Mucosa of gallbladder (tissue), 1 donor: ENCODE measurements at places on chromosomes 12 and 14. TPM values are rescaled to one million over a fixed set of nuclear protein-coding genes. Genes with fewer than 3 reads are reported as not detected.
A peak's percentile ranks its signal among the peaks of the same experiment; 100 is the strongest.

DNA sequence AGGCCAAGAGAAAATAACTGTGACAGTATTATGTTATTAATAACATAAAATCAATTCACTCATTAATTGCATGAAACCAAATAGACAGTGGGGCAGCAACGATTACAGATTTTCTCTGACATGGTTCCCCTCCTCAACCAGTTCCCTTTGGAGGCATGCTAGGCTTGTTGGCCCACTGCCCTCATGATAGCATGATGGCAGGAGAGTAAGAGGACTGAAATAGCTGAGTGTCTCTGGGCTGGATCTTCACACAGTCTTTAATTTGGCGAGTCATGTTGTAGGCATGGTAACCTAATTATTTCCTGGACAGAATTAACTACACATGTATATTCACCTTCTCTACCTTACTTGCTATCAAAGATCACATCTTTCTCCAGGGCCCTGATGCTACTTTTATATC lies 266.2 kb upstream of the PELI2 start:
- DNase-seq: no peak

DNA sequence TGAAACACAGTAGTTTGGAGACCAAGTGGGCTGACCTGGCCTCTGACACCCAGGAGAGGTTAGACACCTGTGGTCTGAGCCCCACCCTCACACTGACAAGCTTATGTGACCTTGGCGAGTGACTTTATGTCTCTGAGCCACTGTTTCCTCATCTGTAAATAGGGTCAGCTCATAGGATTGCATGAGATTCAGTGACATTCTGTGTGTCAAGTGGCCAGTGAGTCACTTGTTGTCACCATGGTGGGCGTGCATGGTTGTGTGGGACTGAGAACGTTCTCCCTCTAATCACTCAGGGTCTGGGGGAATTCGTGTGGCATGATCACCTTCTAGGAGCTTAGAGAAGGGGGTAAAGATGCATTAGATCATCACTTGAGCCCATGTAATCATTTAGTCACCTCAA lies 146.4 kb downstream of the PHETA1 start:
- DNase-seq: no peak

DNA sequence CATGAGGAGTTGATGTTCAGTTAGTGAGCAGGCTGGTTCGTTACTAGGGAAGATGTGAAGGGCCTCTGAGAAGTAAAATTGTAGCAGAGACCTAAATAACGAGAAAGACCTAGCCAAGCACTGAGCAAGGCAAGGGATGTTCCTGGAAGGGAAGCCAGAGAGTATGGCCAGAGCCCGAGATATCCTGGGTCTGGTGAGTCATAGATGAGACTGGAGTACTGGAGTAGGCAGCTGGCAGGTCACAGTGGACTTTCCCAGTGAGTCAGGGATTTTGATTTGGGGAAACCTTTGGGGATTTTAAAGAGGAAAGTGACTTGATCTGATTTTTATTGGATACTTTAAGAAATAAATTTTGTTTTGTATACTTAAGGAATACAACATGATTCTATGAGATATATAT lies 369.0 kb downstream of the DIO2 start:
- peak; percentile 58 for DNase-seq

DNA sequence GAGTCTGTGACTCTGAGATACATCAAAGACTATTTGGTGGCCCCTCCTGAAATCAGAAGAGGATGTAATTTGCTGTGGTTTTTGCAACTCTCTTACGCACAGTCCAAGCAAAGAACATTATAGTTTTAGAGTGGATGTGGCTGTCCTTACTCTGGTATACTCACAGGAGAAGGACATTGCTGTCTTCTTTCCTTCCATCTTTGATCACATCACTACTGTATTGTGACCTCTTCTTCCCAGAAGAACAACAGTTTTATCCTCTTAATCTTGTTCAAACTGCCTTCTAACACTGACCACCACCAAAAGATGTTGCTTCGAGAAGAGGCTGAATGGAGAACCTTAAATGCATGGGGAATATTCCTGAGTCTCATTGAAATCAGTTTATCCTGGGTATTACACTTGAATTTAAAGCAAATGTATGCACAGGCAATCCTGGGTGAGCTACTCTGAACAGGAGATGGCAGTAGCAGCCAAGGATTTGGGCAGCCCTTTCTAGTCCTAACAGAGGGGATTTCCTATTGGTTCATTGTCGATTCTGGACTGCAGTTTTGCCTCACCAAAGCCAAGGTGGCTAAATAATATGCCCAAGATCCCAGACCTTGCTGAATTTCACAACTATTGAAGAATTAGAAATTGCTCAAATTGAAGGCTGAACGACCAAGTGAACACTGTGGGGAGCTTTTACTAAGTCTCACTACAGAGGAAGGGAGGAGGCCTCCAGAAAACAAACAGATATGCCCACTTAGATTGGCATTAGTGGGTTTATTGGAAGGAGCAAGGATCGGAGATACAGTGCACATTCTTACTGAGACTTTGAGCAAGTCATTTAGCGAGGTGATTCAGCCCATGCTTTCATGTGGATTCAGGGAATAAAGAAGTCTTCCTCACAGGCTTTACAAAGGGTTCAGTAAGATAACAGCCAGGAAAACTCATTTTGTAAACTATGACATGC lies 282.8 kb downstream of the PAWR start:
- peak; percentile 63 for DNase-seq

GRCh38 chr12:122646517-122647217 lies 56.5 kb downstream of the HCAR2 start:
- no peak for DNase-seq

- DNase-seq: no peak
Observed at GRCh38 chr12:8709124-8709830, 11.5 kb downstream of the RIMKLB start.

- no peak for DNase-seq
Observed at GRCh38 chr14:53646925-53647324, 309.7 kb downstream of the BMP4 start.

DNA sequence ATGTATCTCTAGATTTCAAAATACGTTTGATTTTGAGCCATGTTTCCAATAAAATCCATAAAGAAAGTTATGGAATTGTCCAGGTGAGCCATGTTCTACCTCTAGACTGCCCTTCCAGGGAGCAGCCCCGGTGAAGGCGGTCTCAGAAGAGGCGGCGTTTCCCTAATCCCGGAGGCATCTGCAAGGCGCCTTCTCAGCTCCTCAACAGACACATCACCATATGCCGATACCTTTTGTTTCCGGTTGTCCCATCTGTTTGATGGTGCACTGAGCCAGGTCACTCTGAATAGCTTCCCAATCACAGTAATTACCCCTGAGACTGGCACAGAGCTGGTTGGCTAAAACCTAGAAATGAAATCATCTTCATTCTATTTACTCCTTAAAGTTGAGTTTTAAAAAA lies 305.5 kb upstream of the FKBP4 start:
- DNase-seq: no peak

GRCh38 chr12:84502180-84502860 lies 410.3 kb downstream of the SLC6A15 start:
- DNase-seq: no peak

DNA sequence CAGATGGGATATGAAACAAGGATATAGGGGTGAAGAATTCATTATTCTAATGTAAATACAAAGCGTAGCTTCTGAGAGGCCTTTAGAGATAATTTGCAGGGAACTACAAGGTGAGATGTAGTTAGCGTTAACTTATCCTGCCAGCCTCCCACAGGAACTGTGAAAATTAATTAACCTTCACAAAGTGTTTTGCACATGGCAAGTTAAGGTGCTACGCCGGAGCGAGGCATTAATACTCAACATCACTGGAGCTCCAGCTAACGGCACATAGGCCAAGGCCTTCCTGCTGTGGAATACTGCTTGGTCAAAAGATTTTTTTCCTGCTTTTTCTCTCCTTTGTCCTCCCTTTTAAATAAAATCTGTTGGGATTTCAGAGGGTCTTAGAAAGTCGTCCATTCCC lies 86.5 kb downstream of the CRACR2A start:
- no peak for DNase-seq

DNA sequence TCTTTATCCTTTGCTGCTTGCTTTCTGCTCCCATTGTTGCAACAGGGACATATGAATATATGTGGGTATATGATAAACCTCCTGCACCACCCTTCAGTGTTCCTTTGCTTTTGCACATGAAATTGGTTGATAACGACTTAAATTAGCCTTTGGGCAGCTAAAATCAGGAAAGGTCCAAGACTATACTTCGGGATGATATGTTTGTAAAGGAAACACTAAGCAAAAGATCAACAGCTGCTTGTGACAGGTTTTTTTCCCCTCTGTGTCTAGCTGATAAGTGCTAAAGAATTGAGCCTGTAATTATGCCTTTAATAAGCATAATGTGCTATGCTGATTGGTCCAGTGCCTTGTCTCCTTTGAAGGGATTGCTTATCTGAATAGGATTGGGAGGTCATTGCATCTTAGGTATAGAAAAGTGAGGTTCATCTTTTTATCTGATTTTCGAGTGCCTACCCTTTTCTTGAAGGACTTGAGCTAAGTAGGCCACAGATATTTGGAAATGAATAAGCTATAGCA lies 59.4 kb downstream of the PPHLN1 start:
- DNase-seq: no peak

- no peak for DNase-seq
Observed at GRCh38 chr12:3020850-3021435, 56.2 kb upstream of the TSPAN9 start.

- no peak for DNase-seq
Observed at GRCh38 chr12:110193196-110193595, 69.0 kb downstream of the IFT81 start.

GRCh38 chr14:51428981-51429380 lies 188.9 kb downstream of the TMX1 start:
- DNase-seq: no peak

GRCh38 chr12:119245904-119246494 lies 67.3 kb downstream of the HSPB8 start:
- DNase-seq: no peak

GRCh38 chr12:93947486-93947885 lies 200.9 kb upstream of the PLXNC1 start:
- no peak for DNase-seq

- no peak for DNase-seq
Observed at GRCh38 chr14:95380350-95381042, 60.8 kb upstream of the CLMN start.

- DNase-seq: no peak
Observed at GRCh38 chr14:105855893-105856675, 329.7 kb downstream of the TMEM121 start.

- DNase-seq: no peak
Observed at GRCh38 chr14:29821242-29821641, 106.4 kb downstream of the PRKD1 start.

- no peak for DNase-seq
Observed at GRCh38 chr12:114011711-114012110, 45.6 kb upstream of the RBM19 start.

- DNase-seq: peak; percentile 76
Observed at GRCh38 chr14:100131181-100131580, 28.3 kb downstream of the DEGS2 start.

GRCh38 chr12:101608301-101609133 lies 13.7 kb downstream of the MYBPC1 start:
- peak; percentile 77 for DNase-seq

- DNase-seq: peak; percentile 83
Observed at GRCh38 chr14:106844608-106845285, 1318.4 kb downstream of the TMEM121 start.

DNA sequence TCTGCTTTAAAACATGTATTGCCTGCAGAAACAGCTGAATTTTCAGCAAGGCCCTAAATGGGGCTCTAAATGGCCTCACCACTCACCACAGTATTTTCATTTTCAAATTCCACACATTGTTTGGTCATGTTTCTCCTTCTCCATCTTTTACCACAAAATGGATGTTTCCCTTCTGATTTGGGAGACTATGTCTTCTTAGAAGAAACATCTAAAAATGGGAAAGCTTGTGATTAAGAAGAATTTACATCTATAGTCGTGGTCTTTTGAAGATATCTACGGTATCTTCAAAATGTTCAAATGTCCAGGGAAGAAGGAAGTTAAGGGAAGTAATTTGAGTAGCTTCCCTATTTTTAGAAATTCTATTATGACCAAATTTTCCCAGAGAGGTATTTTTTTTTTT lies 20.7 kb upstream of the TUBA1C start:
- DNase-seq: no peak

DNA sequence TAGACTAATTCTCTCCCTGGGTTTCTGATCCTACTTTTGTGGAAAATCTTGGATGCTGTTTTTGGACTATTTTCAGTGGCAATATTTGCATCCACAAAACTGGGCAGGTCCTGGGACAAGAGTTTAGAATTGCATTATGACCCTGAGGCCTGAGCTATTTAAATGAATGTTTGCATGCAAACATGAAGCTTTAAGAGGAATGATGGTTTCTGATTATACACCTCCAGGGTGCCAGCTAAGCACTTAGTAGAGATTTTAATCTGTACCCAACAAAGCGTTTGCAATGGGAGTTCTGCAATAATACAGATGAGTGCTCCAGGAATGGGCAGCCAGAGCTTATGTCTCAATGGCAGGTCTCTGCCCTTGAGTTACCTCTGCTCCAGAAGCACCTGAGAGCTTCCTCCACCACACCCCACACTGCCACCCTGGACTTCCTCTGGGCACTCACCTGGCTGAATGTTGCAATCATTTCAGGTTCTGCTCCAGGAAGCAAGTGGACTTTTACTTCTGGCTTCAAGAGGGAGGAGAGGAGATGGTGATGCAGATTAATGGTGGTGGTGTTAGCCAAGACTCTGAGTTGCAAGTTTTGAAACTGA lies 6.0 kb upstream of the SPTLC2 start:
- peak; percentile 77 for DNase-seq

DNA sequence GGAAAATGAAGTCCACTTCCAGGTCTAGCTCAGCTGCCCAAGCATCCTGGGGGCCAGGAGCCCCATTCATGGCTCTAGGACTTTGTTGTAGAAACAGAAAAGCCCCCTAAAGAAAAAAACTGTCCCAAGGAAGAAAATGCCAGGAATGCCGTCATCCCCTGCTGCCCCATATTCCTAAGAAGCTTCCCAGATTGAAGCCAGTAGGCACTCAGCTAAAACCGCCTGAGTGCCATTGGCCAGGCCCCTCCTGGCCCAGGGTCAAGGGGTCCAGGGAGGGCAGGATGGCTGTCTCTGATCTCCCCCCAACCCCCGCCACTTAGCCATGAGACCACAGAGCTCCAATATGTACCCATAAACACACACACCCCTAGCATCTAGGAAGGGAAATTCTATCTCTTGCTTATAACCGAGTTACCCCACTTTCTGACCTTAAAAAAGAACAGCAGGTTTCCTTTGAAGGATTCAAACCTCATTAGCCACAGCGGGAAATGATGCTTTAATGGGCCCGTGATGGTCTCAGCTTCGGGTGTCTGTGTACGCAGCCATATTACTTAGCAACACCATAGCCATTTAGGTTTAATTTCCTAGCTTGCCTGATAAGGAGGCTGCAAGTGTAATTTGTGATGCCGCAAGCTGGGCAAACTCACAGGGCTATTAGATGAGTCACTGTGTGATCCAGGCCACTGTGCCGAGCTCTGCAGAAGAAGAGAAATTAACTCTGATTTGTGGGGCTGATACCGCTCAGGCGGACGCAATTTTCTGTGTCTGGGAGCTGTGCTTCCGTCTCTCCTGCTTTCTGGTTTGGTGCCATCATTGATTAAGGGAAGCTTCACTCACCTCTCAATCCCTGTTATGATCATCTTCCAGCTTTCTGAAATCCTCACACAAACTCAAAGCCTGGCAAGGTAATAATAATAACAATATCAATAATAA lies 84.2 kb downstream of the GCH1 start:
- DNase-seq: no peak

- no peak for DNase-seq
Observed at GRCh38 chr12:54373649-54374561, 9.6 kb upstream of the GPR84 start.

Gene PTPRQ
- 1.3 TPM for total RNA-seq

Gene ABCD2
- 0.63 TPM for total RNA-seq

Gene MON2
- 51.1 TPM for total RNA-seq

Gene BCAT1
- 18.3 TPM for total RNA-seq

Gene FOXN4
- not detected for total RNA-seq

Gene IFNG
- total RNA-seq: 0.66 TPM

Gene EVL
- total RNA-seq: 89.1 TPM
